ENCODE measurements at places on chromosomes 13 and 19. TPM values are rescaled to one million over a fixed set of nuclear protein-coding genes. Genes with fewer than 3 reads are reported as not detected.

ARMC6 gene
- total RNA-seq, result 39.5 TPM

SIGLEC5 gene
- total RNA-seq, result 2.1 TPM

SMIM7 gene
- total RNA-seq, result 87.4 TPM

PDE4C gene
- 46.2 TPM for total RNA-seq

DAZAP1 gene
- total RNA-seq, result 90.4 TPM

ZNF471 gene
- 7.3 TPM for total RNA-seq

HCN2 gene
- 0.46 TPM for total RNA-seq

ARRDC5 gene
- 0.61 TPM for total RNA-seq

ADGRE1 gene
- 4.1 TPM for total RNA-seq

FXYD7 gene
- not detected for total RNA-seq

KLF2 gene
- total RNA-seq, result 298 TPM

TMEM161A gene
- 19.8 TPM for total RNA-seq

DNA sequence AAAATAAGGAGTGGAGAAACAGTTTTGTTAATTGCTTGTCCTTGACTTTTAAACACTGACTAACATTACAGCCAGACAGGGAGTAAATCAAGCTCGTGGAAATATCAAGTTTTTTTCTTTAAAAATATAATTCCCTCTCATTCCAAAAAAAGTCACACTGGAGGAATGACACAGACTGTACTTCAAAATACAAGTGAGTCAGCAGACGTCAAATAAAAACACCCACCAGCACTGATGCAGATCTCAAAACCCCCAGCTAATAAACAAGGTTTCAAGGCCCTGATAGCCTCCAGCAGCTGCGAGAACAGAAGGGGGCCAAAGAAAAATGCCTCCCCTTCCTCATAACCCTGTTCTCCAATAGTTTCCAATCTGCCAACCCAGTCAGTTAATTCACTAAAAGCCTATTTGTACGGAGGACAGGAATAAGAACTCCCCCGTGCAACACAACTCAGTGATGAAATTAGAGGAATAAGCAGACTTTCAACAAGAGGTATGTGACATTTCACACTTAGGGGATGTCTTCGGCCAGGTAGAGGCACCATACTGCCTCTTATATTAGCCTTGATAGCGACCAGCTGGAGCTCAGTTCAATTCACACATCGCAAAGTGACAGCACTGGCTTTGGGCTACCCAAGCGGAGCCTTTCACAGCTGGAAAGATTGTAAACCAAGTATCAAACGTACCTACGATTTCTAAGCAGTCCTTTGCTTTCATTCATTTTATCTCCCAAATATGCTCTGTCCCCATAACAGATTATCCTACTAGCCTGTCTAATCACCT lies 561.0 kb upstream of the KLF12 start:
- DNase-seq, result no peak

GRCh38 chr13:46211116-46211482 lies 629 bp upstream of the LRRC63 start:
- DNase-seq, result no peak

GRCh38 chr19:48230555-48231129 lies 25.1 kb downstream of the CARD8 start:
- no peak for DNase-seq

GRCh38 chr19:19230999-19231398 lies 19.2 kb downstream of the NCAN start:
- no peak for DNase-seq

DNA sequence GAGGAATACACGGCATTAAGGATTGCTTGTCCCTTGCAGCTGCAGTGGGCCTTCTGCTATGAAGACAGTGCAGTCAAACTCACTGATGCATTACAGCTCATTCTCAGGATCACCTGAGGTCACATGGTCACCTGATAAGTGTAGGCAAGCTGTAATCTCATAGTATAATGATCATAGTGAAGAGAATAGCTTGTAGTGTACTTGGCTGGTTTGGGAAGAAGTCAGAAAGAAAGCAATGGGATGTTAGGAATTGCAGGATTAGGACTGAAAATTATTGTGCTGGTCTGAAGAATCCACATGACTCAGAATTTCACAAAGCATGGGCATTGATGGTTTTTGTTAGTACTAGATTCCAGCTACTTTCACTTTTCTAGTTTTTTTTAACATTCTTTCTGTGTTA lies 76.7 kb downstream of the MBNL2 start:
- no peak for DNase-seq

DNA sequence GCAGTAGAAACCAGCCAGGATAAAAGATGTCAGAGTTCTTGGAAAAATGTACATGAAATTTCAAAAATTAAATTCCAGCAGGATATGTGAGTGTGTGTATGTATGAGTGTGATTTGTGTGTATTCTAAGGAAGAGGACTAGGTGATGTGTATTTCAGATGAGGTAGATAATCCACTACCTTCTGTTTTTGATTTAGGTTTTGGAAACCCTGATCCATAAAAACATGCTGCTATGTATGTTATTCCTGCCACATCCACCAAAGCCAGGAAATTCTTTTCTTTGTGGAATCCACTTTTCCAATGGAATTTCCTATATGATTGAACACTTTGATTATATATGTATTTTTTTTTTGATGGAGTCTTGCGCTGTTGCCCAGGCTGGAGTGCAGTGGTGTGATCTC lies 276.9 kb downstream of the UQCRFS1 start:
- no peak for DNase-seq

DNA sequence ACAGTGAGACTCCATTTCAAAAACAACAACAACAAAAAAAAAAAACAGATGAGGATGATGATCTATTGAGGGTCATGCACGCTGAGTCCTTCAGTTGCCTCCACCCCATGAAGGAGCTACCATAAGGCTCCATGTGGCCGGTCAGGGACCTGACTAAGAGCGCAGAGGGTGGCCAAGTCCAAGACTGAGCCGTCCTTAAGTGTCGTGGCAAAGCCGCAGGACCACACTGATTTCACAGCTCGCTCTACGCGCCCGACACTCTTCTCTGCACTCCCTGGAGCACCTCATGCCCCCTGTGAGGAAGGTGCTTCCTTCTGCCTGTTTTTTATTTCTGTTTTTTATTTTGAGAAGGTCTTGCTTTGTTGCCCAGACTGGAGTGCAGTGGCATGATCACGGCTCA lies 12.3 kb downstream of the TTYH1 start:
- DNase-seq, result no peak

DNA sequence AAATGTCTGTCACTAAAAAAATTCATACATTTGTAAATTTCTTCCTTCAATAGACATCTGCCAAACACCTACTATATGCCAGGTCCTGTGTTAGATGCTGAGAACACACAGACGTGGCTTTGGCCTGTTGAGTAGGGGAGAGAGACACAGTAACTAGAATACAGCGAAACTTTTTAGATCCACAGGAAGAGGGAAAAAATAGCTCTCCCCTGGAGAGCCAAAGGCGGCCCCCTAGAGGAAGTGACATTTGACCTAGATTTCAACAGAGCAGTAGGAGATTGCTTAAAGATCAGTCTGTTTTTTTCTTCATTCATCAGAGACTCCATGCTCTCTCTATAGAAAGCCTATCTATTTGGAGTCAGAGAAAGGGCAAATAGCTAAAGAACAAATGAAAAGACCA lies 11.3 kb downstream of the LCP1 start:
- DNase-seq, result no peak

GRCh38 chr13:66844933-66845332 lies 385.2 kb downstream of the PCDH9 start:
- no peak for DNase-seq

DNA sequence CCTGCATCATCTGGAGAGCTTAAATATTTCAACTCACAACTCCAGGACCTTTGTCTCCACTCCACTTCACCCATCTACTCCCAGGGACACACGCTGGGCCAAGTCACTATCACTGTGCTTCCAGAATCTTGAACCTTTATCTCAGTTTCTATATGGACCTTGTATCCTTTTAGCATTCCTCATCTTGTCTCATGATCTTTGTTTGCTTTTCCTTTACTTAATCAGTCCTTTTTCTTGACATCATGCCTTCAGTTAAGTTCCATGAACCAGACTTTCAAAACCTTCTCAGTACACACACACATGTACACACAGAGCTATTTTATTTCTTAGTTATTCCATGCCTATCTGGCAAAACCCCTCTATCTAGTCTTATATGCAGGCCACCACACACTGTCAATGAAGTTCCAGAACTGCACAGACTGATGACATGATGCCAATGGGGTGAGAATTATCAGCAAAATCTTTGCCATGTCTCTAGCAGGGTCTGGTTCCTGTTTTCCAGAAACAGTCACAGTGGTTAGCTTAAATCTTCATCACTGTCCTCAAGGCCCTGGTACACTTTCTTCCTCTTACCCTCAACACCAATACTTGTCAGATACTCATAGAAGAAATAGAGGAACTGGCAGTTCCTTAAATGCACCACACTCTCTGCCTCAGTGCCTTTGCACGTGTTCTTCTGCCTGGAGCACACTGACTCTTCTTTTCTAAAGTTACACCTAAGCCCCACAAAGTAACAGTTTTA lies 77.6 kb upstream of the STARD13 start:
- DNase-seq, result no peak

DNA sequence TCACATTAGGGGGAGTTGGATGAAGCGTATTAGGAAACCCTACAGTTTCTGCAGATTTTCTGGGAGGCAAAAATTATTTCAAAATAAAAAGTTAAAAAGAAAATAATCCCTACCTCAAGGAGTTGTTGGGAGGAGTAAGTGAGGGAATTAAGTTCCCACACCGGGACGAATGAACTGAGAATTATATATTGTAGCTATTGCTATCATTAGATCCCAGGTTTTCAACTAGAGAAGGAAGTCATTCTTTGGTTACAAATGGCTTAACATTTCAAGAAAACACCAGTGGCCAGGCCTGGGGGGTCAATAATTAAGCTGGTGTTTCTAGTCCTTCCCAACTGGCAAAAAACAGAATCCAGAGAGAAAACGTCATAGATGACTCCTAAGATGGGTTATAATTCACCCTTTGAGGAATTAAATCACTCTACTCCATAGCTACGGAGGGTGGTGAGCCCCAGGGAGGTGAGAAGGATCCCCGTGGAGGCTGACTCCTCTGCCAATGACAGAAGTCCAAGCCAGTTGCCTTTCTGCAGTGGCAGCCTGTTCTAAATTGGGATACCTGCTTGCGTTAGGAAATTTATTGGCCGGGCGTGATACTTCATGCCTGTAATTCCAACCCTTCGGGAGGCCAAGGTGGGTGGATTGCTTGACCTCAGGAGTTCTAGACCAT lies 1.2 kb upstream of the MYDGF start:
- DNase-seq, result no peak

Measured in upper lobe of left lung (tissue), 6 donors.